ENCODE measurements at places on chromosomes 6 and 20.

DNA sequence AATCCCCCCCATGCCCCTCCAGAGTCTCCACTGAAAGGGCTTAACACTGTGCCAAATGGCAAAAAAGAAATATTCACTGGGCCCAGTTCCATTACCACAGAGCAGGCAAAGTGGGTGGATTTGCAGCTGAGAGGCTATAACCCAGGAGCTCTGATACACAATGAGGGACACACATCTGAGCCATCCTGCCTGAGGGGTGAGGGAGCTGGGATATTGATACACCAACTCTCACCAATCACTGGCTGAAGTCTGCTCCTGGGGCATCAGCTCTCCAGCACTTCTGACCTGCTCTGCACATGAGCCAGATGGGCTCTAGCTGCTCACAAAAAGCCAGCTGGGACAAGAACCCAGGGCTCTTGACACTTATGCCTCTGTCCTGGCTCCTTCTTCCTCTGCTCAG lies 4.9 kb downstream of the BPIFB1 start:
- no peak for DNase-seq

DNA sequence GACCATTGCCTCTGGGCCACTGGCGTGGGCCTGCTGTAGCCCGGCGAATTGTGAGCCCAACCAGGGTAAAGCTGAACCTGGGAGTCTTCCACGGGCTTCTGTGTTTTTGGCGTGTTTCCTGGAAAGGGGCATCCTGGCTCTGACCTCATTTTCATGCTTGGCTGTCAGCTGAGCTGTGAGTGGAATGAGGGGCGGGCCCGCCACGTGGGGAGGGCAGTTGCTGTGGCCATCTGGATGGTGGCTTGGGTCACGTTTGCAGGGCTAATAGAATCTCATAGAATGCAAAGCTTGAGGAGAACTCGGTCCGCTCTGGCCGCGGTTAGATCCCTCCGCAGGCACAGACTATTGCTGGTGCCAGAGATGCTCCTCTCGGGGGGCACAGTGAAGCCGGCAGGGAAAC lies 263.0 kb downstream of the SMOC2 start:
- no peak for DNase-seq

- DNase-seq: no peak
Observed at GRCh38 chr6:23494367-23494766, 631.6 kb upstream of the NRSN1 start.

GRCh38 chr6:113598786-113599185 lies 258.4 kb upstream of the MARCKS start:
- DNase-seq: no peak

DNA sequence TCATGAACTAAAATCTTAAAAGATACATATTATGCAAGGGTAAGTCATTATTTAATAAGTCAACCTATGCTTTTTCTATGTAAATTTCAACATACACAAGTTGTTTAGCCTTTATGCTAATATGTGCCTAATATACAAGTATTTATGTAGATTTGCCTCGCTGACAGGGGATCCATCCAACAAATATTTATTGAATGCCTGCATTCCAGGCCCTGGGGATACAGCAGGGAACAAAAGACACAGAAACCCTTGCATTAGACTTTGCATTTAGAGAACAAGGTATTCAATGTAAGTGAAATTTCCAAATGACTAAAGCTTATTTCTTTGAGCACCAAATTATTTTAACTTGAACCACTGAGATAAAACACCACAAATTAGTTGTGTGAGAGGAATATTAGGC lies 19.1 kb downstream of the SERINC1 start:
- no peak for DNase-seq

DNA sequence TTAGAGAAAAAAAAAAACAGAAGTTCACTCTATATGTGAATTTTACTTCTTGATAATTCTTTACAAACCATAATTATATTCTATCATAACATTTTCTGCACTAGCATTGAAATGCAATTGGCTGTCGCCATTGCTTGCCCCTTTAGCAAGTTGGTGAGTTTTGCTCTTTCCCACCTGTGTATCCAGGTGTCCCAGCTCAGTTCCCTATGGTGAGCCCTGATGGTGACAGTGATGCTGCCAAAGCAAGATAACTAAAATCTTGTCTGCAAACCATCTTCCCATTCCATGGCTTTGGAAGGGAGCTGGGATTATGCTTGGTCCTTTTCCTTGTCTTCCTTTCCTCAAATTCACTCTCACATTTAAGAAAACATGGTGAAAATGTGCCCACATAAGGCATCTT lies 429.6 kb downstream of the NKAIN2 start:
- DNase-seq: no peak

DNA sequence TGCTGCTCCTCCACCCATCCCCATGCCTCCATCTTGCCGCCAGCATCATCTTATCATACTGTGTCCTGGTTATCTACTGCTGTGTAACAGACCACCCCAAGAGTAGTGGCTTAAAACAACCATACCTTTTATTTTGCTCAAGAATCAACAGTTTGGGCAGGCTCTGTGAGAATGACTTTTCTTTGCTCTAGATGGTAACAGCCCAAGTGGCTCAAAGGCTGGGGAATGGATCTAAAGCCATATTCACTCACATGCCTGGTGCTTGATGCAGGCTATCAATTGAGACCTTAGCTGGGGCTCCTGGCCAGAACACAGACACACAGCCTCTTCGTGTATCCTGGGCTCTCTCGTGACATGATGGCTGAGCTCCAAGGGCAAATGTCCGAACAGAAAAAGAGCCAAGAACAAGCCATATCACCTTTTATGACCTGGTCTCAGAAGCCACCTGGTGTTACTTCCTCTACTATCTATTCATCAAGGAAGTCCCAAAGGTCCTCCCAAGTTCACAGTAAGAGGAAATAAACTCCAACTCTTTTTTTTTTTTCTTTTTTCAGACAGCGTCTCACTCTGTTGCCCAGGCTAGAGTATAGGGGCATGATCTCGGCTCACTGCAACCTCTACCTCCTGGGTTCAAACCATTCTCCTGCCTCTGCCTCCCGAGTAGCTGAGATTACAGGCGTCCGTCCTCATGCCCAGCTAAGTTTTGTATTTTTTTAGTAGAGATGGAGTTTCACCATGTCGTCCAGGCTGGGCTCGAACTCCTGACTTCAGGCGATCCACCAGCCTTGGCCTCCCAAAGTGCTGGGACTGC lies 159.3 kb upstream of the JARID2 start:
- no peak for DNase-seq

GRCh38 chr6:107061125-107062020 lies 33.4 kb downstream of the MTRES1 start:
- peak; percentile 7 for DNase-seq

GRCh38 chr20:62049342-62050165 lies 16.1 kb downstream of the TAF4 start:
- DNase-seq: no peak

- DNase-seq: no peak
Observed at GRCh38 chr20:527571-527886, 16.1 kb downstream of the CSNK2A1 start.

- DNase-seq: no peak
Observed at GRCh38 chr6:45098256-45098655, 229.9 kb upstream of the RUNX2 start.

- no peak for DNase-seq
Observed at GRCh38 chr20:2326046-2326445, 30.2 kb downstream of the TGM3 start.

DNA sequence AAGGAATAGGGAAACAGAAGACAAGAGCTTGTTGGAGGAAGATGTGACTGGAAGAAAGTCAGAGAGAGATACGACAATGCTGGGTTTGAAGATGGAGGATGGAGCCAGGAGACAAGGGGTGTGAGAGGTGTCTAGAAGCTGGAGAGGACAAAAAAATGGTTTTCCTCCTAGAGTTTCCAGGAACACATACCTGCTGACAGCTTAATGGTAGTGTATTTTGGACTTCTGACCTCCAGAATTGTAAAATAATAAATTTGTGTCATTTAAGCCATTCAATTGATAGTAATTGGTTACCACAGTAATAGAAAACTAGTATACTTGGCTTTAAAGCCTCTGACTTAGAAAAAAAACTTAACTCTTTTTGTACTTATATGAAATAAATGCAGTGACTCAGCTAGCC lies 3.6 kb downstream of the AIG1 start:
- DNase-seq: no peak

DNA sequence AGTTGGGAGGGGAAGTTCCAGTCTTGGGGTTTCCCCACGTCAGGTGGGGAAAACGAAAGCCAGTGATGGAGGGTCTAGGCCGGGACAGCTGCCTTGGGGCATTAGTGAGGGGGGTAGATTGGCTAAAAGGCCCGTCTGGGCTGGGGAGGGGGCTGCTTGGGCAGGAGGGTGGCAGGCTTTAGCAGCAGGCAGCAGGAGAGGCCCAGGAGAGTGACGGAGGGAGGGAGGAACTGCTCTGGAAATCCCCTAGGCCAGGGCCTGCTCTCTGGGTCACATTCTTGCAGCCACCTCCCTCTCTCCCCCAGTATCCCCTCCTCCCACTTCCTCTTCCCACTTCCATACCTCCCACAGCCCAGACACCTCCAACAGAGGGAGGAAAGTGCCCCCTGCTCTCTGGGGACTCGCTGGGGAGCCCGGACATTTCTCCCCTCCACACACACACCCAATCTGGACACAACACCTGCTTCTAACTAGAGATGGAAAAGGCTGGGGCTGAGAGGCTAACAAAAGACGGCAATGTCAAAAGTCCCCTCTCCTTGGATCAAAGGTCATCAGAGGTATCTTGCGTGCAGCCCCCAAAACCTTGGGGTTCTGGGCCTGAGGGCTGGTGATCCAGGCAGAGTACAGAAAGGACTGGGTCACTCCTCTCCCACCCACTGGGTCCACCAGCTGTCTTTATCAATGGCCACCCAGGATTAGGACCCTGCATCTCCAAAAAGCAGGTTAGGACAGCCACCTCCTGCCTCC lies 1.8 kb downstream of the NFKBIE start:
- DNase-seq: peak; percentile 76

DNA sequence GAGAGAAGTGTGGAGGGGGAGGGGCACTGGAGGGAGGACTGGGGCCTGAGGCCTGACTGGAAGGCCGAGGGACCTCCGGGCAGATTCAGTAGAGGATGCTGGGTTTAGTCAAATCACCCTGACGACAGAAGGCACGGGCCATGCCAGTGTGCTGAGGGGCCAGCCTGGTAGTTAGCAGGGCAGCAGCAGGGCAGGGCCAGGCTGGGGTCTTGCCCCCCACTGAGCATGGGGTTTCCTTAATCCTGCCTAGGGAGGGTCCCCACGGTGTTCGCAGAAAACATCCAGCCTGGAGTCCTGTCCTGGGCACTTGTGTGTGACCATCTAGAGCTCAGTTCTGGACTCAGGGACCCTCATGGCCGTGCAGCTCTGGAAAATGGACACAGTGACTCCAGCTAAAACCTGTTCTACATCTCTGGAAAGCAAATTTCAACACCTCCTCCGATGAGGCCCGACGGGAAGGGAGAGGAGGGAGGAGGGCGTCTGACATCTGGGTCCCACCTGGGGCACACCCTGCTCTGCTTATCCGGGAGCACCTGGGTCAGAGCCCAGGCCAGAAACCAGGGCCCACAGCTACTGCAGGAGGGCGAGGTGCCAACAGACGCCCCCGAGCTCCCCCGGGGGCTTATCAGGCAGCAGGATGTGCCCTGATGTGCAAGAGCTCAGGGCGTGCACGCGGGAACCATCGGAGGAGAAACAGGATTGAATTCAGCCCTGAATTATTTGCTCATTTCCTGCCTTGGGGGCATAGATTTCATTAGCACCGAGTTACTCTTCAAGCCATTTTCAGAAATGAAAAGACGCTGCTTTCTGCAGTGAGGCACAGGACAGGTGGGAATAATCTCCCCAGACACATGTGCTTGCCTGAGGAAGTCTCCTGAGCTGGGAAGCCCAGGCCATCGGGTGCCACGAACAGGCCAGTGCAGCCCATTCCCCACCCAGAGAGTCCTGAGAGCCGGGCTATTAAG lies 78.0 kb upstream of the MPC1 start:
- DNase-seq: no peak

- DNase-seq: no peak
Observed at GRCh38 chr6:20538131-20538662, 3.9 kb downstream of the CDKAL1 start.

DNA sequence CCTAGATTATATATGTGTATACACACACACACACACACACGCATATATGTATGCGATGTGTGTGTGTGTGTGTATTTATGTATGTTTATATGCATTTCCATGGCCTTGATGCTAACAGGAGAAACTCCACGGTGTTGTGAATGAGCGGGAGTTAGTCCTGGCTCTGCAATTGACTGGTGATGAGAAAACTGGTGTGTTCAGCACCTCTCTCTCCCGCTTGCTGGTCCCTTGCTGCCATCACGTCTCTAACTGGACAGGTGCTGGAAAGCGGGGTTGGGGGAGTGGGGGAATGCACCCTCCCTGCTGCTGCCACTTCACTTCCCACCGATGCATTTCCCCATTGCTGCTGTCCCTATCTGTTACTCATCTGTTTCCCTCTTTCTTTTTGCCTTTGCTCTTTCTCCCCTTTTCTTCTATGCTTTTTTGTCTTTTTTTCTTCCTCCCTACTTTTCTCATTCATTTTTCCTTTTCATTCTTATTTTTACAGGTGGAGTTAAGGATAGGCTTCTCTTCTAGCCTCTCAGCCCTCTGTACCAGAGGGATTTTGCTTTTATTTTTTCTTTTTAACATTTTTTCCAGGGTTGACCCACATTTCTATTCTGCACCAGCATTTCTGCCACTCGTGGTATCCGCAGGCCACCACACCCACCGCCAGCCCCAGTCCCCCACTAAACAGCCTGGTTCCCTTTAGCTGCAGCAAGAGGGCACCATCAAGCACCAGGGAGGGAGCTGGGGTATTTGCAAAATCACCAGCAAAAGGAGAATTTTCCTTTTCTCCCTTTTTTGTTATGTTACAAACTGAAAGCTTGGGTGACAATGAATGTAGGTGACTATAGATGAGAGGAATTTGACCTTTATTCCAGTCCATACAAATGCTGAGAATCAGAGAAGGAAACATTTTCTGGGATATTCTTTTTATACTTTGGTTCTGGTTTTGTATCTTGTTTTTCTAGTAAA lies 115.6 kb downstream of the TCP11 start:
- no peak for DNase-seq

DNA sequence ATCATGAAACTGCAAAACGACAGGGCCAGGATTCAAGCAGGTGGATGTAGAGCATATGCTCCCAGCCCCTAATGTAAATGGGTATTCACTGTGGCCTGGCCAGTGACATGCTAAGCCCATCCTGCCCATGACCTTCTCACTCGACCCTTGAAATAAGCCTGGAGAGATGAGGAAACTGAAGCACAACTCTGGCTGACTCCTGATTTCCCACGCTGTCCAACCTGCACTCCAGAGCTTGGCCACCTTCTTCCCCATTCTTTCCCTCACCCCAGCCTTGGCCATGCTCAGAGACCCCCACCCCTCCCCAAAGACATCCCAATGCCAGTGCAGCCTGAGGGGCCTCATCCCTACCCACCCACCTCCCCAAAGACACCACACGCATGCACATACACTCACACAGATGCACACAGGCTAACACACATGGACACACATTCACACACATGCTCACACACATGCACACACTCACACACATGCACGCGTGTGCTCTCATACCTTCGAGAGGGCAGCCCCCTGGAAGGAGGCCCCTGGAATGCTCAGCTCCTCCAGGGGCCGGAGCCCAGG lies 12.4 kb downstream of the TFEB start:
- no peak for DNase-seq

- peak; percentile 88 for DNase-seq
Observed at GRCh38 chr20:4038047-4038459, 22.7 kb upstream of the RNF24 start.
